ENCODE measurements at places on chromosomes 2 and 18. TPM values are rescaled to one million over a fixed set of nuclear protein-coding genes. Genes with fewer than 3 reads are reported as not detected.

- no peak for DNase-seq
Observed at GRCh38 chr18:36461551-36461987, 164.1 kb downstream of the FHOD3 start.

Gene RNF125
- total RNA-seq = 0.57 TPM

Gene CCDC102B
- total RNA-seq = 2.6 TPM

DNA sequence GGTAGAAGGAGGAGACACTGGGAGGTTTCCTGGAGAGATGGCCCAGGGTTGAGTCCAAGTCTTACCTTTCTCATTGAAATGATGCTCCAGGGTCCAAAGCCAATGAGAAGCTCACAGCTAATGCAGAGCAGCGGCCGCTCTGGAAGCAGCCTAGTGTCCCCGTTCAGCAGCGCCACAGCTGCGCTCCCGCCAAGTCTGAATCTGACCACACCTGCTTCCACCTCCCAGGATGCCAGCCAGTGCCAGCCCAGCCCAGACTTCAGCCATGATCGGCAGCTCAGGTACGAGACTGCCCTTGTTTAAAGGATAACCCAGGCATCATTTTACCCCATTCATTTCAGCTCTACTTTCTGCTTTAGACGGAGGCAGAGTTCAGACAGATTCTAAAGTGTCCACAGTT, 11.9 kb upstream of the RPL31 start:
- no peak for DNase-seq

DNA sequence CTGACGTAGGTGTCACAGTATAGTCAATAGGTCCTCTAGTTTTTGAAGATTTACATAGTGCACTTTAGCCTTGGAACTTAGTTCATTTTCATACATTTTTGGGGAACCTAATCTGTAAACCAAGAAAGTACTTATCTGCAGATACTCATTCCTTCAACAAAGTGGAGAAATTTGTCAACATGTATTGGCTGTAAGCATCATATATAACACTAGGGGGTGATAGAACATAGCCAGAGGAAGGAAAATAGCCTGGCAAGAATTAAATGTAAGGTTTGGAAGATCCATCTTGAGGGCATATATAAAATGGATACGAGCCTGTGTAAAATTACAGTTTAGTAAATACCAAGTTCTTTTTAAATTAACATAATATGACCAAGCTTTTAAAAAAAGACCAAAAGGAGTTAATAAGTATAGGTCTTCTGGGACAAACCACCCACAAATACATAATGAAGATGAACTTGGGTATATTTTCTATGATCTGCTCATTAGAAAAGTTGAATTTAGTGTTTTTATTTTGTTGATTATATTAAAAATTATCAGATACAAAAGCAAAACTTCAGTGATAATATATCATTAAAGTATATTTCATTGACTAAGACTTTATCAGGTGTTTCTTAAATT, 18.2 kb downstream of the RPL37A start:
- DNase-seq = no peak

DNA sequence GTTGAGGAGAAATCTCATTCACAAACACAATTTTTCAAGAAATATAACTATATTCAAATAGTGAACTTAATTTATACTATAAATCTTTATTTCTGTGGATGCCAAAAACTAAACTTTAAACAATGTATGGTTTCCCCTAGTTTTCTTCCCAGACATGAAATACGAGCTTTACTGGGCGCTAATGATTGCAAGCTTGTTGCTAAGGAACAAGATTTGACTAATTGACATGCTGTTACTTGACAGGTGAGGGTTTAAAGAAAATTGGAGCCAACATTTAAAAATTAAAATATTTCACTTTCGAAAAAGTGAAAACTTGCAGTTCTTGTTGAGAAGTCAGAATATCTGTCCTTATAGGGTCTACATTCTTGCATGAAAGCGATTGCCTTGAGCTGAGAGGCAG, 381.0 kb downstream of the MEIS1 start:
- DNase-seq = no peak

Gene RAB6D
- not detected for total RNA-seq

Gene GALNT3
- 9.3 TPM for total RNA-seq

Gene UPP2
- total RNA-seq = not detected

DNA sequence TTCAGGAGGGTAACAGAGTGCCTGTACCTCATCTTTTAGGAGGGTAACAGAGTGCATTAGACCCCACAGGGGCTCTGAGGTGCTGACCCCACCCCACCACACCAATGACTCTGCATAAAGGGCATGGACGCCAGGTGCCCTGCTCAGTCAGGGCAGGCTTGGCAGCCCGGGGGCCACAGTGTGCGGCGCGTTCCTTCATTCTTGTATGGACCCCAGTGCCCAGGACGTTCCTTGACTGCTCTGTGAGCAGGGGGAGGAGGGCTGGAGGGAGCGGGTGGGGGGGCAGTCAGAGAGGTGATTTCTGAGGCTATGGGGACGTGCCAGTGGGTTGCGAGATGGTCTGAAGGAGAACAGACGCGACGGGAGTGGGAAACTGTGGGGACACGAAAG, 168.7 kb upstream of the NCK2 start:
- DNase-seq = no peak

GRCh38 chr2:74872389-74872836, 38.5 kb downstream of the HK2 start:
- DNase-seq = no peak

Gene DYNAP
- total RNA-seq = not detected

DNA sequence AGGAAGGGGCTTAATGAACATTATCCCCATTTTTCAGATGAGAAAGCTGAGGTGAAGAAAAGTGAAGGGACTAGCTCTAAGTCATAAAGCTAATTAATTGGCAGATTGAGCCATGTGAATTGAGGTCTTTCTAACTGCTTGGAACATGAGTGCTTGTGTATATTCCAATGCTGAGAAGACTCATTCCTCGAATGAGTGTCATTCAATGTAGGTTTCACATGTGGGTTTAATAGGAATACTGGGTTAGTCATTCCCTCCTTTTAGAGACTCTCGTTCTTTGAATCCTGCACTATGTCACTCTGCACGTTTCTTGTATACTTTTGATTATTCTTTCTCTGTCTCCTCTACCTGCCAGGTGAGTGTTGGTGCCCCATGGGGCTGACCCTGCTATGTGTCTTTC, 218.2 kb downstream of the HRH4 start:
- DNase-seq = no peak

GRCh38 chr2:207505728-207506127, 24.0 kb upstream of the CREB1 start:
- peak; percentile 89 for DNase-seq

GRCh38 chr2:200278694-200279316, 27.7 kb upstream of the SPATS2L start:
- DNase-seq = no peak

Gene PKP4
- 31.8 TPM for total RNA-seq

DNA sequence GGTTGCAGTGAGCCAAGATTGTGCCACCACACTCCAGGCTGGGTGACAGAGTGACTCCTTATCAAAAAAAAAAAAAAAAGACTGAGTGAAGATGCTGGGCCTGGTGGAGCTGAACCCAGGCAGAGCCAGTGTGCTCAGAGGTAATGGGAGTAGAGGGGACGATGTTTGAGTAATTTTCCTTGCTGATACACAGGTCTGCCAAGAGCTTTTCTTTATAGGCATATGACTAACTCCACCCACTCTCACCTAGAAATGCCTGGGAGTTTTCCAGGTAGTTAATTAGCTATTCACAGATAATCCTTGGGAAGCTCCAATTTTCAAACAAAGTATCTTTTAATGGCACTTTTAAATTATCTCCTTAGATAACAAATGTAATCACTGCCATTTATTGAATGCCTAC, 33.4 kb upstream of the ACSL3 start:
- no peak for DNase-seq

DNA sequence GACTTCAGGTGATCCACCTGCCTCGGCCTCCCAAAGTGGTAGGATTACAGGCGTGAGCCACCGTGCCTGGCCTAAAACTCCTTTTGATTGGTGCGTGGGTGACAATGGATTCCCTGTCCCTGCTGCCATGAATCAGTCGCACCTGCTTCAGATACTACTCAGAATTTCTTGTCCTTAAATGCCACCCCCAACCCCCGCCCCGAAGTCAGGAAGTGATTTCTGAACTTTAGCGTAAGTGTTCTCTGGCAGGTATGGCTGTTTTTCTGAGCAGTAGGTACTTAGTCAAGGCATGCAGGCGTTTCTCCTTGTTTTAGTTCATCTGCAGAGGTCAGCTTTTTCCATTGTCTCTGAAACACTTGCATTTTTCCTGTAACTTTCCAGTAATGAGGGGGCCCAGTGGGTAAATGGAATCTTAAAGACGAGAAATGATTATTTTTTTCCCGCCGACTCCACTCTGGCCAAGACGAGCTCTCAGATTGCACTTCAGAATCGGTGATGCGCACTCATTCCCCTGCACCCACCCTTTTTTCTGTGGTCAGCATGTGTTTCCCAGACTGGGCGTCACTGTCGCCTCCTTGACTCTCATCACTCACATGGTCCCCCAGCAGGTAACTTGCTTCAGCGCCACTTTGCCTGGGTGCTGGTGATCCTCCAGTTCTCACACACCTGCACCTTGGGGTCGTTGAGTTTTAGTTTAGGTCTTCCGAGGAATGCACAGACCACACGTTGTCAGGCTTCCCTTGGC, 179.7 kb downstream of the GBX2 start:
- no peak for DNase-seq

- peak; percentile 63 for DNase-seq
Observed at GRCh38 chr18:51211552-51211951, 14.1 kb upstream of the MEX3C start.

GRCh38 chr2:208182835-208183234, 7.0 kb downstream of the C2orf80 start:
- no peak for DNase-seq
